NCI-H524 treated with DMSO at 0.1 percent for 48 hours (cell line): ENCODE measurements at places on chromosomes 16 and 17.
A peak's percentile ranks its signal among the peaks of the same experiment; 100 is the strongest.

- no peak for DNase-seq
Measured at GRCh38 chr16:25270577-25270976, 12.9 kb upstream of the ZKSCAN2 start.

- no peak for DNase-seq
Measured at GRCh38 chr17:250487-251300, 69.2 kb upstream of the DOC2B start.

DNA sequence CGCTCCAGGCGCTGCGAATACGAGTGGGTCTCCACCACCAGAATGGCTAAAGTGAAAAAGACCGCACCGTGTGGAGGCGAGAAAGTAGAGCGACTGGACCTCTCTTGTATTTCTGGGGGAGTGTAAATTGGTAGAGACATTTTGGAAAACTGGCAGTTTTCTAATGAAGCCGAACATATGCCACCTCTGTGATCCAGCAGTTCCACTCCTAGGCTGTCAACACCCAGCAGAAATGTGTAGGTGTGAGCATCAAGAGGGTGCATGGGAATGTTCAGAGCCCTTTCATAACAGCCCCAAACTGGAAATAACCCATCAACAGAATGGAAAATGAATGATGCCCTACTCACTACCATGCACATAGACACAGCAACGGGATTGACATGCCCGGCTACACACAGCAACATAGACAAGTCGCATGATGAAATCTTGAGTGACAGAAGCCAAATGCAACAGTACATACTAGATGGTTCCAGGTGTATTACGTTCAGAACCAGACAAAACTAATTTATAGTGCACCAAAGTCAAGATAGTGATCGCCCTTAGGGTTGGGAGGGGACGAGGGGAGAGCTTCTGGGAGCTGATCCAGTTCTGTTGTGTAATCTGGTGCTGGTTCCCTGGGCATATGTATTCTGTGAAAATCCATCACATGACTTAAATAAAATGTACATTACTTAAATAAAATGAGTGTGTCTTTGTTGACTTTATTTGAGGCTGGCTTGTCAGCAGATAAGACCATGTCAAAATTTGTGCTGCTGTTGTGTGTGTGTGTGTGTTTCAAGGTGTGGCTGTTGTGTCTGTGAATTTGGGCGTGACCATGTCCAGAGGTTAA, 877 bp upstream of the BCL7C start:
- DNase-seq = no peak

- no peak for DNase-seq
Measured at GRCh38 chr17:46854948-46855347, 3.6 kb downstream of the WNT9B start.

DNA sequence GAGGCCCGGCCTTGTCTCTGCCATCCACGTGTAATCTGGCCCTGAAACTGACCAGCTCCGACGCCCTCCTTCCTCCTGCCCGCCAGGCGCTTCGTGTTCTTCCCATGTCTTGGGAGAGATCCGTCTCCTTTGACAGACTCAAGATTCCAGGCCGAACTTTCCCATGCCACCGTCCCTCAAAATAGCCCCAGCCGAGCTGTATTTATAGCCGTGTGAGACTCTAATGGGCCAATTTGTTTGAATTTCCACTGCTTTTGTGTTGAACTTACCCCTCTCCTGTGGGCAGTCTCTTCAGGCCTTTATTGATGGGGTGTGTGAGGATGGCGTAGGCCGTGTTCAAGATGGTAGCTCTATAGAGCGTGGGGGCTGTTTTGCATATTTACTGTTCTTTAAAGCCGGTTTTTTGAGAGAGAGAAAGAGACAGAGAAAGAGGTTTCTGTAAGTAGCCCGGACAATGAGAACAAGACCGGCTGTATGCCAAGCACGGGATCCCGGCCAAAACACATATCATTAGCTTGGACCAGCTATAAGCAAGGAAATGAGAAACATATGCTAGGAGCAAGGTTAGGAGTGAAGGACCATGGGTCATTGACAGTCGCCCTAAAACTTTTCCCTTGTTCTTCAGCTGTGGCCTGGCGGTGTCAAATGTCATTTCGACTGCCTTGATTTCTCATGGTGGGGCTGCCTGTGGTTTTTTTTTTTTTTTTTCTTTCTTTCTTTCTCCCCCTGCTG, 124.5 kb upstream of the ZFHX3 start:
- DNase-seq = peak; percentile 16

DNA sequence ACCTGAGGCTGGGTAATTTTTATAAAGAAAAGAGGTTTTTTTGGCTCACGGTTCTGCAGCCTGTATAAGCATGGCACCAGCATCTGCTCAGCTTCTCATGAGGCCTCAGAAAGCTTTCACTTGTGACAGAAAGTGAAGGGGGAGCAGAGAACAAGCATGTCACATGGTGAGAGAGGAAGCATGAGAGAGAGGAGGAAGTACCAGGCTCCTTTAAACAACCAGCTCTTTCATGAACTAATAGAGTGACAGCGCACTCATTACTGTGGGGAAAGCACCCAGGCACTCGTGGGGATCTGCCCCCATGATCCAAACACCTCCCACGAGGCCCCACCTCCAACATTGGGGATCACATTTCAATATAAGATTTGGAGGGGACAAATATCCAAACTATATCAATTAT, 86.8 kb downstream of the USP32 start:
- no peak for DNase-seq

GRCh38 chr16:13909872-13910303, 10.1 kb upstream of the ERCC4 start:
- no peak for DNase-seq

GRCh38 chr16:71746442-71747046, 22.0 kb upstream of the PHLPP2 start:
- DNase-seq = no peak

GRCh38 chr17:2801841-2802240, 5.6 kb downstream of the RAP1GAP2 start:
- DNase-seq = peak; percentile 5

- DNase-seq = no peak
Measured at GRCh38 chr17:80191192-80191591, 21.4 kb downstream of the CARD14 start.

DNA sequence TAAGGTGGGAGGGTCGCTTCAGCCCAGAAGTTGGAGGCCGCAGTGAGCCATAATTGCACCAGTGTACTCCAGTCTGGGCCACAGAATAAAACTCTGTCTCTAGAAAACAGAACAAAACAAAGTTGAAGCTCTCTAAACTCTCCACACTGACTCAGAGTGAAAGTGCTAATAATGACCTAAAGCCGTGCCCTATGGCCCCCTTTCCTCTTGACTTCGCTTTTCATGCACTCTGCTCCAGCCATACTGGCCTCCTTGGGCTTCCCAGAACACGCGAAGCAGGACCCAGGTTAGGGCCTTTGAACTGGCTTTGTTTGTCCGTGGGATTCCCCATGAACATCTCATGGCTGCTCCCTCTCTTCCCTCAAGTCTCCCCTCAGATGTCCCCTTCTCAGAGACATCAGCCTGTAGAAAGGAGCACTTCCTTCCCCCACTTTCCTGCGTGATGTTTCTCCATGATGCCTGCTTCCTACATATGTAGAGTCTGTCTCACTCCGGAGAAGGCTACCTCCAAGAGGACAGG, 18.6 kb upstream of the SPN start:
- DNase-seq = no peak

- DNase-seq = no peak
Measured at GRCh38 chr16:64426131-64426666, 695.7 kb downstream of the CDH11 start.

DNA sequence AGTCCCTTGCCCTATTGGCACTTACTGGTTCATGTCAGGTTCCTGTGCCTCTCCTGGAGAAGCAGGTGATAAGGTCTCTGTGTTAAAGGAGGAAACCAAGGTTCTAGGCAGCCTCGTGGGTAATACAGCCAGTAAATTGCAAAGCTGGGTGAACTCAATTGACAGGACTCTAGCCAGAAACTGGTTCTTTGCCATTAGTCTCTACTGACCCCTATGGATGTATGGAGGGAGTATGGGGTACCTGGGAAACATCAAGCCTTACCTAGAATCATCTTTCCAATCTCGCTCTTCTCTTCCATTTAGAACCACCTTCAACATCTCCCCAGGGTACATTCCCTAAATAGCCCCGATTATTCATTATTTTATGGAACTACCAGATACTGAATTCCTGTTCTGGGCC, 169.3 kb downstream of the CDH13 start:
- no peak for DNase-seq

DNA sequence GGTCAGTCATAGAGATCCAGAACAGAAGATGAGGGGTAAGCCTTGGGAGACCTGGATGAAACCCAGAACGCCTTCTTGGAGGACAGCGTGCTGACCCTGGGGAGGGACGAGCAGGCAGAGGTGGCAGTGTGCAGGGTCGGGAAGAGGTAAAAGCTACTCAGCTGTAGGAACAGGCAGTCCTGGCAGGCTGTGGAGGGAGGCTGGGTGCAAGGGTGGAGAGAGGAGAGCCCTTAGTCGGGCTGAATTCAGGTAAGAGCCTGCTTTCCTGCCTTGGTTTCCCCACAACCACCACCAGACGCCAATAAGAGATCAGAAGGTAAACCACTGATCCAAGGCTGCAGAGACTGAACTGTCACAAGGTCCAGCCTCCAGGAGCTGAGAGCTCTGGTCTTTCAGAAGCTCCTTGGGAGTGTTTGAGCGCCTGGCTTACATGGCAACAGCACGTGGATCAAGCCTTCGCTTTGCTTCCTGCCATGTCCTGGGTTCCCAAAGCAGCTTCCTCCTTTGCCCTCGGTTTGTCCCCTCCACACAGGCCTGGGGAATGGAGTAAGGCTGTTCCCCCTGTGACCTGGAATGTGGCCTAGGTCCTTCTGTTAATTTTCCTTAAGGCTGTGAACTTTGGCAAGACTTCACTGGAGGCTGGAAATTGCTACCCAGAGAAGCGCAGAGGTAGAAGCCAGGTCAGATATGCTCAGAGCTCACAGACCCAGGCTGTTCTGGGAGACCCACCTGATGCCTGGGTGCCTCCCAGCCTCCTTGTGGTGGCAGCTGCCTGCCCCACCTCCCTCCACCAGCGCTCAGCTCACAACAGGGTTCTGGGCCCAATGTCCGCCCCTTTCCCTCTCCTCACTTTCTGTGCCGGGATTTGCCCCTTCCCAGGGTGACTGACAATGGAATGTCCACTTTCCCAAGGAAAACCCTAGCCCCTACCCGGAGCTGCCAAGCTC, 3.9 kb upstream of the PDK2 start:
- DNase-seq = no peak

DNA sequence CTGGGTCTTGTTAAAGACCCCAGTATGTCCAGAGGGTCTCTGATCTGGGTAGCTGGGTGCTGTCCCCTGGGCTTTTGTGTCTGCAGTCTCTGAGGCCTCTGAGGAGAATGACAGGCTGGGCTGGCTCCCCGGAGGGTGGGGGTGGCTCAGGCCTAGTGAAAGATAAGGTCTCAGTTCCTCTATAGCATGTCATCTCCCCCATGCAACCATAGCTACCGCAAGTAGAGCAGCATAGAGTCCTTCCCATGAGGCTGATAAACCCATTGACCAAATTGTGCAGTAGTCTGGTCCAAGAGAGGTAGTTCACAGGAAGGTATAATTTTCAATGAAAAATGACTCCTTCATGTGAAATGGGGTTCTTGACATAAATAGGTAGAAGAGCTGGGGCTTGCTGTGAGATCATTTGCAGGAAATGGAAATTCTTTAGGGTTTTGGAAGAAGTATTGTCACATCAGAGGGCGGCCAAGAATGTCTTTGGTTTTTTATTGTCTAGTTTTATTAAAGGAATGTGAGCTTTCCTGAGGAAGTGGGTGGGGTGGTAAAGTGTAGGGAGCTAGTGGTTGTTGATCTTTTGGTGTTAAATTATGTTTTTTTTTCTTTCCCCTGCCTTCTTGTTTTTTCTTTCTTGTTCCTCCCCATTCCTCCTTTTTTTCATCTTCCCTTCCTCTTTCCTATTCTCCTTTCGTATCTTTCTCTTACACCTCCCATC, 21.0 kb downstream of the SLC7A6OS start:
- DNase-seq = no peak

- no peak for DNase-seq
Measured at GRCh38 chr16:81711657-81712319, 67.3 kb upstream of the PLCG2 start.

DNA sequence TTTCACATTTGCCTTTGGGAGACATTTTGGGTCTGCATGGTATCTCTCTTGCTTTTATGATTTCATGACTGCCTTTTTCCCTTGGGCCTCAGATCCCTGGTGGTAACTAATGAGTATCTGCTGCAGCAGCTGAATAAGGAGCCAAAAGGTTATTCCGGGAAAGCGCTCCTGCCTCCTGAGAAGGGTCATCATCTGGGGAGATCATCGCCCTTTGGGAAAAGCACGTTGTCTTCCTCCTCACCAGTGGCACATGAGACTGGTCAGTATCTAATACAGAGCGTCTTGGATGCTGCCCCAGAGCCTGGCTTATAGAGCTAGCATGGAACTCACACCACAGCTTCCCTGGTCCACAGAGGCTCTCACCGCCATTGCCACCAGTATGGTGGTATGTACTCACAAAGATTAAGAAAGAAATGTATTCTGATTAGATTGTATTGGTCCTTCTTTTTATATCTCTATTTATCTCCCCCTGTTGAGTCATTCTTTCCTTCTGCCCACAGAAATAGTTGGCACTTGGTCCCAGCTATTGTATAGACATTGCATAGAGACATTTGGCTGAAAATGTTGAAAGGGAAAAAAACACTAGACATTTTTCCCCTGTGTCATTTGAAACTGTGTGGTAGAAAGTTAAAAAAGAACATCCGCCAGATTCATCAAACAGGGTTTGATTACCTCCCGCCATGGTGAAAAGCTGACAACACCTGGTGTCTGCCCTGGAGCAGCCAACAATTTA, 8.4 kb downstream of the TPPP3 start:
- no peak for DNase-seq

- no peak for DNase-seq
Measured at GRCh38 chr16:22265351-22265750, 31.9 kb upstream of the POLR3E start.

- no peak for DNase-seq
Measured at GRCh38 chr17:16906680-16907079, 65.2 kb downstream of the TNFRSF13B start.

DNA sequence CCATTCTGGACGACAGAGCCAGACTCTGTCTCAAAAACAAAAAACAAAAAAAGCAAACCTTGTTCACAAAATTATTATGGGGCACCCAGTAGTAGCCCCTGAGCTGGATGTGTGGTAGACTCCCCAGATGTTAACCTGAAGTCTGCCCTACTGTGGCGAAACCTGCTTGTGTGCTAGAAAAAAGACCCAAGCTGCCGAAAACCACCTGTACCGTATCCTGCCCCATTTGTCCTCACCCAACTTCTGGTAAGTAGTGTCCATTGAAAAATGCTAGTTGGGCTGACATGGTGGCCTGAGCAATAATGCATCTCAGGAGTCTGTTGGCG, 9.1 kb downstream of the RMI2 start:
- DNase-seq = no peak

DNA sequence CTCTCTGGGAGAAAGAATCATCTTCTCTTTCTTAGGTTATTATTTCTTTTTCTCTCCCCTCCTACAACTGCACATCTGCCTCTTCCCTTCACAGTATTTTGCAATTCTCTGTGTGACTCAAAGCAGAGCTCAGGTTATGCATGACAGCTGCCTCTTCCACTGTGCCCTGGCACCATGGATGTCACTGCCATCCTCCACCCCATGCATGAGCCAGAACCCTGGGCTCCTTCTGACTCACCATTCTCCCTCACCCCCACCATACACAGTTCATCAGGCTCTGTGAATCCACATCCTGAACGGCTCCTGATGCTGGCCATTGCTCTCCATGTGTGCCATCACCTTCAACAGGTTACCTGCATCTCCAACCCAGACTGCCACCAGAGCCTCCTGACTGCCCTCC, 23.9 kb downstream of the CA10 start:
- no peak for DNase-seq
